ENCODE measurements at places on chromosomes 6 and 20. TPM values are rescaled to one million over a fixed set of nuclear protein-coding genes. Genes with fewer than 3 reads are reported as not detected.

Gene BMP6
- 2.7 TPM for total RNA-seq

Gene PTPN1
- total RNA-seq = 13.8 TPM

Gene TMEM74B
- total RNA-seq = 2.8 TPM

Gene CFB
- total RNA-seq = 3,385 TPM

Gene KIAA1586
- 5.0 TPM for total RNA-seq

Gene SEMG1
- not detected for total RNA-seq

Gene SPATA25
- 2.0 TPM for total RNA-seq

Gene PRL
- not detected for total RNA-seq

Gene HLA-DMA
- 10.8 TPM for total RNA-seq

Gene TMEM151B
- not detected for total RNA-seq

Gene TUBE1
- total RNA-seq = 35.4 TPM

Gene CCN2
- total RNA-seq = 41.1 TPM

Gene TJAP1
- 10.4 TPM for total RNA-seq

Gene PSMF1
- total RNA-seq = 260 TPM

Gene BMP2
- total RNA-seq = 3.2 TPM

Gene RIPOR2
- 4.0 TPM for total RNA-seq

Gene OARD1
- total RNA-seq = 26.2 TPM

Gene SLC17A1
- total RNA-seq = 11.5 TPM

Gene HLA-DPB1
- total RNA-seq = 66.7 TPM

Gene CTAGE9
- not detected for total RNA-seq

Gene IL20RA
- 0.12 TPM for total RNA-seq

Gene SLC24A3
- total RNA-seq = 0.39 TPM

Gene HINT3
- total RNA-seq = 13.8 TPM

Gene TREML4
- total RNA-seq = 0.12 TPM

Gene THBS2
- 8.1 TPM for total RNA-seq

Gene SLC16A10
- 11.0 TPM for total RNA-seq

Gene ADGRB3
- 0.42 TPM for total RNA-seq

Gene RIMS1
- total RNA-seq = not detected

Gene PRR18
- 3.6 TPM for total RNA-seq

Gene FAM184A
- 5.0 TPM for total RNA-seq

Gene ZNF334
- 0.62 TPM for total RNA-seq

Gene HNF4A
- total RNA-seq = 126 TPM

Gene WFDC10B
- not detected for total RNA-seq

Gene HTR1B
- total RNA-seq = not detected

Gene ECT2L
- total RNA-seq = not detected

Gene PRR3
- total RNA-seq = 3.8 TPM

Gene CD40
- total RNA-seq = 9.6 TPM

Gene EZR
- total RNA-seq = 34.6 TPM

Gene NKAPL
- 0.50 TPM for total RNA-seq

Gene HAO1
- 149 TPM for total RNA-seq

Gene BIRC7
- total RNA-seq = not detected

Gene HTR1E
- total RNA-seq = not detected
